B cell (primary cell): ENCODE measurements at places on chromosomes 16 and 17.

- DNase-seq: no peak
Observed at GRCh38 chr16:13441675-13442074, 478.3 kb upstream of the ERCC4 start.

GRCh38 chr16:2953706-2954627, 10.1 kb upstream of the KREMEN2 start:
- peak; percentile 49 for DNase-seq

- DNase-seq: no peak
Observed at GRCh38 chr16:76277460-76278030, 344 bp downstream of the CNTNAP4 start.

DNA sequence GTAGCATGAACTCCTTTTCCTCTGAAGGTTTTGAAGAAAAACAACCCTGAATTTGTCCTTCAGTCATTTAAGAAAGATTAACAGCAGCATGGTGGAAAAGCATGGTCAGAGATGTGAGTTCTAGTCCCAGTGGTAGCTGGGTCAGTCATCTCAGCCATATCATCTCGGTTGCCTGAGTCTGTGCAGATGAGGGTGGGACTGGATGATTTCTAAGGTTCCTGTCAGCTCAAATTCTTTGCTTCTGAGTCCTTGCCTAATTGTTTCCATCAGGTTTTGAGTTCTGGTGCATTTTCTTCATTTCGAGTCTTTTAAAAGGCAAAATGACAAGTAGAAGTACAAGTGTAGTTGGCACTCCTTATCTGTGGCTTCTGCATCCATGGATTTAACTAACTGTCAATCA, 63.9 kb downstream of the TNRC6C start:
- no peak for DNase-seq

DNA sequence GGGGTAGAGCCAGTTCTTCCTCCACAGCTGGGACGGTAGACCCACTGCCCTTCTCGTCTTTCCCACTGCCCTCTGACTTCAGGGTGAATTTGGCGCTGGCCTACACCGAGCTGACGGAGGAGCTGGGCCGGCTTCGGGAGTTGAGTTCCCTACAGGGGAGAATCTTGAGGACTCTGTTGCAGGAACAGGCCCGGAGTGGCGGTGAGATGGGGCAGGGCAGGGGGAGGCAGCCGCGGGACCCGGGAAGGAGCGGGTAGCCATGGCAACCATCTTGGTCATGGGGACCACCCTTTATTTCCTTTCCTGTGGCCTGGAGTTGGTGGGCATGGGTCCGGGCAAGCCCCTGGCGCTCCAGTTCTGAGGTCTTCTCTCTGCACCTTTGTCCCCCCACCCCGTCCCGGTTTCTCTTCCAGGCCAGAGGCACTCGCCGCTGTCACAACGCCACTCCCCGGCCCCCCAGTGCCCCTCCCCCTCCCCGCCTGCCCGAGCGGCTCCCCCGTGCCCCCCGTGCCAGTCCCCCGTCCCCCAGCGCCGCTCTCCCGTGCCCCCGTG, 14.4 kb downstream of the TBKBP1 start:
- DNase-seq: no peak

DNA sequence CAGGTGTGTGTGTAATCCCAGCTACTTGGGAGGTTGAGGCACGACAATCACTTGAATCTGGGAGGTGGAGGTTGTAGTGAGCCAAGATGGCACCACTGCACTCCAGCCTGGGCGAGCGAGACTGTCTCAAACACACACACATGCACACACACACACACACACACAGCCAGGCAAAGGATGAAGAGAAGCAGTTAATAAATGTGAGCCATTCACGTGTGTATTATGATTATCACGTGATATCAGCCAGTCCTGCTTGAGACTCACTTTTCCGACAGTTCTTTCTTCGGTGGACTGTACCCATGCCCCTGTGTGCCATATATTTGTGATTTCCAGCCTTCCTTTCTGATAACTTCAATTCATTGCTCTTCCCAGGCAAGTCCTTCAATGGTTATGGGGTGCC, 119.3 kb downstream of the PRKCB start:
- DNase-seq: no peak

DNA sequence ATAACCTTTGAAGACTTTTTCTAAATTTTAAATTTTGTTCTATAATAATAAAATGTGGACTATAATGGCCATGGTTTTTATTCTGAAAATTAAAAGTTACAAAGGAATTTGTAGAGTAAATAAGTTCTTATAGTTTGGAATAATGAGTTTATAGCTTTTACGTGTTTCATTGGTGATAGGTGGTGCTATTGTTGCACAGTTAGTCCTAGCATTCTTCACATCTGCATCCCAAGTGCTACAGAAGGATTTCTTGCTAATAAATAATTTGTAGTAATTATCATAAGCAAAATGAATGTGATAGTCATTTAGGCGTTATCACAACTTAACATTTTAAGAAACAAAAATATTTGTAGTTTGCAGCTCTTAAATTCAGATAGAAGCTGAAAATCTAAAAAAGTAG, 67.9 kb downstream of the BCAS3 start:
- DNase-seq: no peak

- DNase-seq: no peak
Observed at GRCh38 chr16:57482845-57483545, 3.3 kb downstream of the DOK4 start.

- no peak for DNase-seq
Observed at GRCh38 chr16:85652431-85653221, 36.1 kb downstream of the GINS2 start.

DNA sequence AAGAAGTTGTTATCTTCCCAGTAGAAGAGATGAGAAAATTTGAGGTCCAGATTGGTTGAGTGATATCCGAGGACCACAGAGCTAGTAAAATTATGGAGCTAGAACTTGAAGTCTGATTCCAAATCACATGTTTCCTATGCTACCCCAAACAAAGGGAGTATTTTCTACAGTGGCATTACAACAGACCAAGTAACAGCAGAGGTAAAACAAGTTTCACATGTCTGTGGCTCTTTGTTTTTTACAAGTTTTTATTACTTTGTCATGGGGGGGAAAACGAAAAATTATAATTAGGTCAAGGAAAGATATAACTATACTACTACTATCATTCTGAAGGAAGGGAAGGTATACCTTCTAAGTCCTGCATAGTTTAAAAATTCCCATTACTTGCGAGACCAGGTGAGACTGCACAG, 49.4 kb downstream of the KANSL1 start:
- DNase-seq: no peak

GRCh38 chr17:9696279-9697044, 51.1 kb downstream of the USP43 start:
- DNase-seq: no peak

DNA sequence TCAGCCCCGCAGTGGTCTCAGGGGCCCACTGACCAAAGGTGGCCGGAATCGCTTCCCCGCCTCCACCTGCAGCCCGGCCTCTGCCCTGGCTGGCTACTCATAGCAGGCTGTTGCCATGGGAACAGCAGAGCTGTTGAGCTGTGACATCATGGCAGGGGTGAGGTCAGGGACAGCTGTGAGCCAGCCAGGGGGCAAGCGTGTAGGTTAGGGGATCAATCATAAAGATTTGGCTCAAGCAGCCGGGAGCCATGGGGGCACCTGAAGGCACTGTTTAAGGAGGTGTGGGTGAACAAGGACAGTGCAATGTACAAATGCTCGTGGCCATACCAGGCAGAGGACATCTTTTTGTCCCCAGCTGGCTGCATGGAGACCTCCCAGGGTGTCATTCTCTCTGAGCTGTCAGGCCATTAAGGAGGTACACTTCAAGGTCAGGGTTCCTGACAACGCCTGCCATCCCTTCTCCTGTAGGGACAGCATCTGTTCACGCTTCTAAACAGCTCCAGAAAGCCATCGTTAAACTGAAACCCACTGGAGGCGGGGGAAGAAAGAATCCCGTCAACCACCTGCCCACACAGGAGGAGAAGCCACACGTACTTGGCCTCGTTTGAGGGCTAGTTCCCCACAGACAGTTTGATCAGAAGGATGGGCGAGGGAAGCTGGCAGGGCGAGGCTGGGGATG, at the start of gene CEP295NL:
Gene CEP295NL (minus strand): TSS at position 101 of the 679 bp plus-strand sequence. CDS start 1,373 bp downstream, outside the sequence.
- no peak for DNase-seq

GRCh38 chr16:23514381-23515152, 4.3 kb upstream of the GGA2 start:
- no peak for DNase-seq

DNA sequence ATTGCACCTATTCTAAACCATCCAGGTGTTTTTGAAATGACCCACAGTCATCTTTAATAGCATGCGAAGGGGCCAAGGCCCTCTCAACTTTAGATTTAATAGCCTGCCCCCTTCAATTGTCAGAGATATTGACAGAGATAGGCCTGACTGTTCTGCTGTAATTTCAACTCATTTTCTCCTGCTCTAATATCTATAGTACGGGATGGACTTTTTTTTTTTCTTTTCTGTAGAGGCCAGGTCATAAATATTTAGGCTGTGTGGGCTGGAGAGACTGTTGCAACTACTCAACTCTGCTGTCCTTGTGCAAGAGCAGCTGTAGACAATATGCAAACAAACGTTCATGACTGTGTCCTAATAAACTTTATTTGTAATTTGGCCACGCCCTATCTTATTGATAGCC, 24.7 kb upstream of the KRT20 start:
- no peak for DNase-seq

DNA sequence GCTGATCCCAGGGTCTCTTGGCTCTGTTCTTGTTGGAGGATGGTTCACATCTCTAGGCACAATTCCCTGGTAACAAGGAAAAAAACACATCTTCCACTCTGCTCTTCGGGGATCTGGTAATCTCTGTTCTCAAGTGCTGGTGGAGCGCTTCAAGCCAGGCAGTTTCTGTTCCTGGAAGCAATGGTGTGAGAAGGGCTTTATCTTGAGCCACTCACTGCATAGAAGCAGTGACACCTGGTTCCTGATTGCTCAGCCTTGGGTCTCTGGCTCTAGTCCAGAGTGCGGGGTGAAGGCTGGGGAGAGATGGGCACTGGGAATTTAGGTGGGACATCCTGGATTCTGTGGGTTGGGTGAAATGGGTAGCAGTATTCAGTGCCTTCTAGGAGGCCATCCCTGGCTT, 14.1 kb downstream of the AKAP1 start:
- DNase-seq: peak; percentile 37

GRCh38 chr16:568401-569258, 1.1 kb upstream of the PIGQ start:
- DNase-seq: no peak

- DNase-seq: no peak
Observed at GRCh38 chr17:29376667-29377270, 13.4 kb upstream of the TAOK1 start.

DNA sequence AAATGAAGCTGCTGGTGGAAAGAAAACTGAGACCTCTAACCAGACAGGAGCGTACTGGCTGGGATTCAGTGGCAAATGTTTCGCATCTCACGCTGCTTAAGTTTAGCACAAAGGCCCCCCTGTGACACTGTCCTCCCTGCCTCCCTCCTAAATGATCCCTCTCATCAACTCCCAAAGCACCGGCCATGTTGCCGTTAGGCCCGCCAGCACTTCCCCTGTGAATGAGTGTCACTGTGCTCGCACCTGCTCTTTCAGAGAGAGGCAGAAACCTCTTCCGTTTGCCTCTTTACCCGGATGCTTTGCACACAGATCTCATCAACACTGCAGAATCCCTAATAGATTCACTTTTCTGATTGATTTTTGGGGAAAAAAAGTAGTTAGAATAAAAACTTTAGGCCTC, 26.5 kb downstream of the MBTPS1 start:
- no peak for DNase-seq

DNA sequence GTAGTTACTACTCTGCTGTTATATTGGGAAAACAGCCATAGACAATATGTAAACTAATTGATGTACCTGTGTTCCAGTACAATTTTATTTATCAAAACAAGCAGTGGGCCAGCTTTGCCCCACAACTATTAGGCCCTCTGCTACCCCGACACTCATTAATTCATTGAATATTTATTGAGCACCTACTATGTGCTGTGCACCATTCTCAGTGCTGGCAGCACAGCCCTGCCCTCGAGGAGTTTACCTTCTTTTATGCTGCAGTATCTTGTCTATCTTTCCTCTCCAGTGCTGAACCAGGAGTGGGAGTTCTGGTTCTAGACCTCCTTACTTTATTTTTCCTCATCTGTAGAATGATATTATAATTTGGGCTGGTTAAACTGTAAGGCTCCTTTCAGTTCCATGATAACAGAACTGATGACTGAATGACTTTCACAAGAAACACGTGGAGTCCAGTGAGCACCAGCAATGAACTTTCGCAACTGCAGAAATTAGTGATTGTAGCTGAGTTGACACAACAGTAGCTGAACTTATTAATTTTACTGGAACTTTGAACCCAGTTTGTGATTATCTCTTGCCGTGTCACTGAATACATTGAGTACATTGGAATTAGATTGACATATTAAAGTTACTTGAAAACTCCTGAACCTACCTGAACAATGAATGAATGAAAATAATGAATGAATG, 2.4 kb downstream of the GOSR2 start:
- DNase-seq: no peak

GRCh38 chr16:55271945-55272513, 52.0 kb upstream of the IRX6 start:
- DNase-seq: no peak

DNA sequence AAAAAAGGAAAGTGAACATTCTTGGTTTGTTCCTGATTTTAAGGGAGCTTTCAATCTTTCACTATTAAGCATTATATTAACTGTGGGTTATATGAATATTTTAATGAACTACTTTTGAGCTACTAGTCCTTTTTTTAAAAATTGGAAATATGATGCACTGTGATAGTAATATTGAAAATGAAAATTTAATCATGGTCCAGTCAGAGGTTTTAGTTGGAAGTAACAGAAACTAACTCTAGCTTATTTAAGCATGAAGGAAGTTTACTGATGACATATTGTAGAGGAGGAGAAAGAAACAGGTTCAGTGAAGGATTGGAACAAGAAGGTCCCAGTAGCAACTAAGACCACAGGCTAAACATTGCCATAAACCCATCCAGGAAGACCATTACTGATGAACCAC, 20.8 kb upstream of the TMIGD1 start:
- DNase-seq: no peak

GRCh38 chr17:50949989-50950877, 84.1 kb upstream of the TOB1 start:
- DNase-seq: peak; percentile 62
